ENCODE measurements at places on chromosomes 1 and 21.

DNA sequence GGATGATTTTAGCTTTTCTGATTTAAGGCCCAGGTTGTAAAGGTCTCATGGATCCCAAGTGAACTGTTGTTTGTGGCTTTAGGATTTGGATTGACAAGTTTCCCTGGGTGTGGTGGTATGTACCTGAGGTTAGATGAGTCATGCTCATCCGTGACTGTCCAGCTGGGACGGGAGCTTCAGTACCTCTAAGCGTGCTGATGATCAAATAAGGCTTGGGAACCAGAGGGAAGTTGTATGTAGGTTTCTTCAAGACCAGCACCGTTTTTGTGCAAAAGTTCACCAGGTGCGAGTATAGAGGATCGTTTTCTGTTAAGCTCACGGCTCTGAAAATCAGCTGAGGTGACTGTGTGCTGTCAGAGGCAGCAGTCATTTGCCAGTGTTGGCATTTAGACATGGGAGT, 19.8 kb downstream of the PLA2G2E start:
- DNase-seq = no peak

- DNase-seq = no peak
These were observed 89.8 kb downstream of the NMNAT2 start for GRCh38 chr1:183328371-183328770.

- DNase-seq = no peak
These were observed 37.9 kb downstream of the LHX4 start for GRCh38 chr1:180267761-180268555.

GRCh38 chr1:19974822-19975416, 4.5 kb downstream of the PLA2G2A start:
- peak; percentile 50 for DNase-seq

DNA sequence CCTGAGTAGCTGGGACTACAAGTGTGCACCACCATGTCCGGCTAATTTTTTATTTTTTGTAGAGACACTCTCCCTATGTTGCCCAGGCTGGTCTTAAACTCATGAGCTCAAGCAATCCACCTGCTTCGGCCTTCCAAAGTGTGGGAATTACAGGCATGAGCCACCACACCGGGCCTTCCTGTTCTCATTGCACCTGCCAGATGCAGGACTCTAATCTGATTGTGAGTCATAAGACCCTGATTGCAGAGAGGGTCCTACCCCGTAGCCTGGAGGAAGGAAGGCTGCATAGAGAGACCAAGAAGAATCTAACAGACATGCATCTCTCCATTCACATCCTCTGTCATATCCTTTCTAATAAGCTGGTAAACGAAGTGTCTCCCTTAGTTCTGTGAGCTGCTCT, 19.5 kb upstream of the CGN start:
- no peak for DNase-seq

GRCh38 chr1:18384059-18384458, 96.7 kb upstream of the KLHDC7A start:
- DNase-seq = no peak

All from brain (organoid and tissue), 16 donors.